ENCODE measurements at places on chromosomes 7 and 10.

DNA sequence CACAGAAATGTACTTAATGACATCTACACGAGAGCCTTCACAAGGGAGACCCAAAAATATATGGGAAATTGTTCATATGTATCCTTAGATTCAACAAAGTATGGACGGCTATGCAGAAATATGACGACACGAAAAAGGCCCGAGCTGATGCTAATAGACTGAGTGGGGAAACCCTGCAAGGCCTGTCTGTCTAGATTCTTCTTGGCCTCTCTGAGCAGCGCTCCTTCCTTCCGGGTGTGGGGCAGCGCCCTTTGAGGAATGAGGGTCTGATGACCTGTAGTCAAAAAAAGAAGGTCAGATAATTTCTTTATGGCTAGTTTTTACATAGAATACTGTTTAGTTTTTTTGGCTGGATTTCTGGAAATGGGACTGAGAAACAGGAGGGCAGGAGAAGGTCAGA, 192.8 kb upstream of the AKR1E2 start:
- DNase-seq, result peak; percentile 27

GRCh38 chr10:98270073-98270740, 2.2 kb upstream of the LOXL4 start:
- DNase-seq, result no peak

- no peak for DNase-seq
Measured at GRCh38 chr10:71836596-71836974, 14.5 kb downstream of the PSAP start.

- no peak for DNase-seq
Measured at GRCh38 chr10:71451754-71452153, 55.0 kb downstream of the CDH23 start.

DNA sequence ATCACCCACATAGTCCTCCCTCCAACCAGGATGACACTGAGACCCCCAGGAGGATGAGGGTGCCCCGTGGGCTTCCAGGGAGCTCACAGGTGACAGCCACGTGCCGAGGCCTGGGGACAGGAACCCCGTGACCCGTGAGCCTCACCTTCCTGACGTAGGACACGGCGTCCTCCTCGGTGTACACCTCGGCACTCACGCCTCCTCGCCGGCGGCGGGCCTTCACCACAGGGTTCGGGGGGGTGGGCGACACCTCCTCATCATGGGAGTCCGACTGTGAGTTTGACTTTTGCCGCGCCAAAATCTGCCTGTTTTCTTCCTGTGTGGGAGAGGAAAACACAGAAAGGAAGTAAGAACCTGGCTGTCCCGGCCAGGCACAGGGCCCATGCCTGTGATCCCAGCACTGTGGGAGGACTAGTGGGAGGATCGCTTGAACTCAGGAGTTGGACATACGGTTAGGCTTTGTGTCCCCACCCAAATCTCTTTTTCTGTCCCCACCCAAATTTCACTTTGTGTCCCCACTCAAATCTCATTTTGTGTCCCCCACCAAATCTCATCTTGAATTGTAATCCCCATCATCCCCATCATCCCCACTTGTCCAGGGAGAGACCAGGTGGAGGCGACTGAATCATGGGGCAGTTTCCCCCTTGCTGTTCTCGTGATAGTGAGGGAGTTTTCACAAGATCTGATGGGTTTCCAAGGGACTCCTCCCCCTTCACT, 45.9 kb upstream of the DNAAF5 start:
- no peak for DNase-seq

DNA sequence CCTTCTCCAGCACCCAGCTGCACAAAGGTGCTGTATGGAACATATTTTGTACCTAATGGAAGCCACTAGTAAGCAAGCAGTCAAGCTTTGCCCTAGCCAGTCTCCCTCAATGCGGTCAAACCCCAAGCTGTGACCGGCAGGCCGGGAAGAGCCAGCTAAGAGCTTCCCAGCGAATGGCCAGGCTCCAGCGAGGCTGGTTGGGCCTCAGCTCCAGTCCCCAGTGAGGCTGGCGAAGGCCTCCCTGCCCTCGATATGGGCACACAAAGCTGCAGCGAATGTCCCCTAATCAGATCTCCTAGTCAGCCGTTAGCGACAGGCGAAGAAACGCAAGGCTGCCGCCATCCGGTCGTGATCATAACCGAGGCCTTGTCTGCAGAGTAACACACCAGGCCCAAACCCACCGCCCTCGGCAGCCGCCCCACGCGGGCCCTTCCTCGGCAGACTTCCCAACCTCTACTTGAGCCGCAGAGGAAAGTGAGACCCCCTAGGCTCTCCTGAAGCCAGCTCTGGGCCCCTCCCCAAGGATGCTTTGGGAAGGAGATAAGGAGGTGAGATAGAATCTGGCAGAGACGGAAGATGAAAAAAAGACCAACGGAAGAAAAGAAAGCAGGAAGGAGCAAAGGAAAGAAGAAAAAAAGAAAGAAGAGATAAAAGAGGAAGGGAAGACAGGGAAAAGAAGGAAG, 3.1 kb upstream of the HOXA9 start:
- DNase-seq, result peak; percentile 88

GRCh38 chr10:95295031-95295755, 4.4 kb upstream of the PDLIM1 start:
- DNase-seq, result peak; percentile 55

DNA sequence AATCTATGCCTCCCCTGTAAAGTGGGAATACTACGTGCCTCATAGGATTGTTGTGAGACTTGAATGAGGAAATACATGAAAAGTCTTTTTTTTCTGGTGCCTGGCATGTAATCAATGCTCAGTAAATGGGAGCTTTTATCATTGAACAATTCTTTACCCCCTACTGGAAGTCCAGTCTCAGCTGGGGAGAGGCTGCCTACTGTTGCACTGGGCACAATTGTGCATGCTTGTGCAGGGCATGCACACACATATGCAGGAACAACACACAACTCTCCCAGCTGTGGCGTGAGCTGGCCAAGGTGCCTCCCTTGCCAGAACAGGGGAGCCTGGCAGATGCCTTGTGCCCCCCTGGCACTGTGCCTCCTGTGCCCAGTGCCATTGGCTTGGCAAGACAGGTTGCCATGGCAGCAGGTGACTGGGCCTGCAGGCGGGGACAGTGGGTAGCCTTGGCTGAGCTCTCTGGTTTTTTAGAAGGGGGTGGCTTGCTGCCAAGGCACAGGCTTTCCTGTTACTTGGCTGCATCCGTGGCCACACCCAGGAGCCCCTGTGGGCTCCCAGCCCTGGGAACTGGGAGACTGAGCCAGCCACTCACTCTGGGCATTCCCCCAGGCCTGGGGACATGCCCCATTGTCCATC, 16.1 kb upstream of the PALD1 start:
- no peak for DNase-seq

GRCh38 chr10:13769946-13770345, 183.2 kb downstream of the PRPF18 start:
- no peak for DNase-seq

DNA sequence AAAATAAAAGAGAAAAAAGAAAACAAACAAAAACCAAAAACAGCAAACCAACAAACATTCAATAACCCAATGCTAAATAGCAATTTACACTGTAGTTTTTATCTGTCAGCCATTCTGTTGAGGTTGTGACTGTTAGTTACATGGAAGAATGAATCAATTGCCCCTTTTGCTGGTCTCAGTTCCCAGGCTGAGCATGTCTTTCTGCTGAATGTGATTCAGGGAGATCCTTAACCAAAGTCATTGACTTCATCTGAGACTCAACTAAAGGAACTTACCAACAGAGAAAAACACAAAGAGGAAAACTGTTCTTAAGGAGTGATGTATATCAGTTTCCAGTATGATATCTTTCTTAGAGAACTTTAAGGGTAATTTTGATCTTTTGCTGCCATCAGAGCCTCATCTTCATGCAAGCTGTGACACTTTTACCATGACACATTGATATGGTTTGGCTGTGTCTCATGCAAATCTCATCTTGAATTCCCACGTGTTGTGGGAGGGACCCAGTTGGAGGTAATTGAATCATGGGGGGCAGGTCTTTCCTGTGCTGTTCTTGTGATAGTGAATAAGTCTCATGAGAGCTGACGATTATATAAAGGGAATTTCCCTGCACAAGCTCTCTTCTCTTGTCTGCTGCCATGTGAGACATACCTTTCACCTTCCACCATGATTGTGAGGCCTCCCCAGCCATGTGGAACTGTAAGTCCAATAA, 469.8 kb downstream of the KIF20B start:
- no peak for DNase-seq

DNA sequence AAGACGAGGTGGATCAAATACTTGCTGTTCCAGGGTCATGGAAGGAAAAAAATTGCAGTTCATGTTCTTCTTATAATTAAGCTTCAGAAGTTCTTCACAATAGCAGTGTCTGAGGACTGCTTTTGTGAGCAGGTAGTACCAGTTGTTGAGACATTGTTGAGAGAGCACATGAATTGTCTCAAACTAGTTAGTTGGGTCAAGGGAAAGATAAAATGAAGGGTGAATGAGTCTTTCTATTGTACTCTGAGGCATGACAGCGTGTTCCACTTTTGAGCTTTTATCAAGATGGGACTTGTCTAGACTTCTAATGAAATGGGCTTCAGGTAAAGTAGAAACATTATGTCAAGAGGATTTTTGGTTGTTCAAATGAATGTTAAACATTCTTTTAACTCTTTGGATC, 26.0 kb downstream of the KAT6B start:
- no peak for DNase-seq

DNA sequence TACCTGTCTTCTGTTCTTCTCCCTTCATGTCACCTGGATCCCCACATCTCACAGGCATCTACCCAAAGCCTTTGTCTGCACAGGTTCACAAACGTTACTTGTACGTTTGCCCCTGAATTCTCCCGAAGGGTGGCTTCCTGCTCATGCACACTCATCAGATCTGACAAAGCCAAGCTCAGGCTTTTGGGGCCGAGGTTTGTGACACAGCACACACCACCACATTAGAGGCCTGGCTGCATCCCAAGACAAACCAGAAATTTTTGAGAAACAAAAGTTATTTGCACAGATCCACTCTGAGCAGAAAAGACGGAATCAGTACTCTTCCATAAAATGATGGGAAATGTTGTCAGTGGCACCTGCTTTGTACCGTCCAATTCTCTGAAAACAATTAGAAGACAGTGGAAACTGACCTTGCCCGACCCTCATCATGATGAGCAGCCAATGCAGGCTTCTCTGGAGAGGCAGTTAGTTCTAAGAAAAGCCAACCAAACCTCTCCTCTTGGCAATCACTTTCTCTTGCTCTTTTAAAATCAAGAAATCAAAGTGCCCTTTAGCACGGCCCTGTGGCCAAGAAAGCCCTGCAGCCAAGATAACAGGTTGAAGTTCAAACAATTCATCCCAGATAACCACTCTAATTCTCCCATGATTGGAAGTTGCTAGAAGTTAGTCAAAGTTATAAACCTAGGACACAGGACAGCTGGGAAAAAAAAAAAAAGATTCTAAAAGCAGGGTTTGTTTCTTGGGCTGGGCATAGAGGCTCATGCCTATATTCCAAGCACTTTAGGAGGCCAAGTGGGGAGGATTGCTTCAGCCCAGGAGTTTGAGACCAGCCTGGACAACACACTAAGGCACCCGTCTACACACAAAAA, 13.6 kb upstream of the SVIL start:
- DNase-seq, result no peak

GRCh38 chr7:1136841-1137516, 23.0 kb downstream of the ZFAND2A start:
- DNase-seq, result peak; percentile 51

DNA sequence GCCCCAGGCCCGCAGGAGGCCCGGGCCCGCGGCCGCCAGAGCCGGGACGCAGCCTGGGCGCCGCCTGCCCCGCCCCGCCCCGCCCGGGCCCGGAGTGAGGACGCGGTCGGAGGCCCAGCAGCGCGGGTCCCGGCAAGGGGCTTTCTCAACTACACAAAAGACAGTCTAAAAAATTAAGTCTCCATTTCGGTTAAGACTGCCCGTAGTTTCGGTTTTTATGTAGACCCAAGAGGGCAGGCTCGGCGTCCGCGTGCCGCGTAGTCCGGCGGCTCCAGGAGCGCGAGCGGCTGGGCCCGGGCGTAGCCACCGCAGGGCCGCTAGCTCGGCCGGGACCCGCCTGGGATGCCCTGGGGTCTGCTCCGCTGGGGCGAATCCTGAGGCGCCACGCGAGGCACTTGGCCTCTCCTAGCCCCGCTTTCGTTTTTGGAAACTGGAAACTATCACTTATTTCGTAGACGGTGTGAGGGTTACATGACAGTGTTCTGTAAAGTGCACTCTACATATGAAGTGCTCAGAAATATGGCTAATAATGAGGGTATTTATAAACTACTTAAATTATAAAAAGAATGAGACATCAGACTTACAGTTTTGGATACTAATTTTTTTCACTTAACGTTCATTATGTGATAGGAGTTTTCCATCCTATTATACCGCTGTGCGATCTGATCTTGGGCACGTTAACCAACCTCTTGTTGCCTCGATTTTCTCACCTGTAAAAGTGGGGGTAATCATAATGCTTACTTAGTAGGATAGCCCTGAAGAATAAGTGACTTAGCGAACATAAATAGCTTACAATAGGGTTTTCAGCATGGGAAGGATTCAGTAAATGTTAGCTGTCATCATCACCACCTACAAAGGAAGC, 573 bp downstream of the BLVRA start:
- DNase-seq, result no peak

DNA sequence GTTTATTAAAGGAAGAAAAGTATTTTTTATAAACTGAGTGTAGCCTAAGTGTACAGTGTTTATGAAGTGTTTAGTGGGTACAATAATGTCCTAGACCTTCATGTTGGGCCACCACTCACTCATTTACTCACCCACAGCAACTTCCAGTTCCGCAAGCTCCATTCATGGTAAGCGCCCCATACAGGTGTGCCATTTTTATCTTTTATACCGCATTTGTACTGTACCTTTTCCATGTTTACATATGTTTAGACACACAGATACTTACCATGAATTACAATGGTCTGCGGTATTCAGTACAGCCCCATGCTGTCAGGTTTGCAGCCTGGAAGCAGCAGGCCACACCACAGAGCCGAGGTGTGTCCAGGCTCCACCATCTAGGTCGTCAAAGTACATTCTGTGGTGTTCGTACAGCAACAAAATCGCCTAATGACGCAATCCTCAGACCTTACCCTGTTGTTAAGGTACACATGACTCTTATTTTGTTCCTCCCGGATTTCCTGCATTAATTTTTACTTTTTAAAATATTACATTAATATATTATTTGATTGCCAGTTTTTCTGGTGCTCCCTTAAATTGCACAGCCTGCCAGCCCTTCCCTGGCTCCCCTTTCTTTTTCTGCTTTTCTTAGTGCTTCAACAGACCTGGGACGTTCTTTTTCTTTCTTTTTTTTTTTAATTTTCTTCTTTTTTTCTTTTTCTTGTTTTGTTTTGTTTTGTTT, 881 bp upstream of the SSBP1 start:
- DNase-seq, result peak; percentile 37

GRCh38 chr7:150379441-150380379, 580 bp downstream of the ZNF775 start:
- peak; percentile 53 for DNase-seq

GRCh38 chr10:51937308-51938140, 238.1 kb upstream of the CSTF2T start:
- DNase-seq, result no peak
